MG63 (cell line): ENCODE measurements at places on chromosomes 2 and 18. TPM values are rescaled to one million over a fixed set of nuclear protein-coding genes. Genes with fewer than 3 reads are reported as not detected.

GRCh38 chr18:57887543-57888383, 84.6 kb upstream of the ATP8B1 start:
- DNase-seq = no peak

GRCh38 chr18:75880266-75880665, 452.8 kb upstream of the SMIM21 start:
- DNase-seq = no peak

DNA sequence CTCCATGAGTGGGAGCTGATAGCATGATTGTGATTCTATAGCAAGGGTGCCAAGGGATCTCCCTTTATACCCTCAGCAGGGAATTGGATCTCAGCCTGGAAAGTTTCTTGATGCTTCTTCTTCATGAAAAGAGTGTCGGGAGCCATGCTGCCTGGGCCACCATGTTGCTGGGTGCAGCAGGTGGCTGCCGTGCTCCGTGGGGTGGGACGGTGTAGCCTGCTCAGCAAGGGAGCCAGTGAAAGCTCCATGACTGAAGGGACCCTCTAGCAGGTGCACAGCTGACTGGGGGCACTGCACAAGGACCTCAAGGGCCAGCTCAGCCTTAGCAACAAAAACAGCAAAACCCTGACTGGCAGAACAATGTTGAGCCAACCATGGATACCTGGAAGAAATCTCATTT, 368.9 kb upstream of the HS6ST1 start:
- DNase-seq = no peak

The ZFP36L2 gene
- total RNA-seq = 9.6 and 19.7 TPM in 2 replicates
